ENCODE measurements at places on chromosomes 1 and 21. TPM values are rescaled to one million over a fixed set of nuclear protein-coding genes. Genes with fewer than 3 reads are reported as not detected.

The TTC34 gene
- 0.17 TPM for total RNA-seq

The AGBL4 gene
- total RNA-seq = not detected

The TAS1R1 gene
- 0.09 TPM for total RNA-seq

The RCSD1 gene
- 4.0 TPM for total RNA-seq

The LCE2A gene
- total RNA-seq = not detected

The EXO1 gene
- 3.3 TPM for total RNA-seq

The STIL gene
- total RNA-seq = 8.0 TPM

The NUAK2 gene
- 11.8 TPM for total RNA-seq

The KCNA2 gene
- total RNA-seq = not detected

The ACTL8 gene
- total RNA-seq = not detected

The TSPAN1 gene
- 155 TPM for total RNA-seq

The HMGN2 gene
- total RNA-seq = 207 TPM

The PTAFR gene
- 1.8 TPM for total RNA-seq

The CD5L gene
- total RNA-seq = not detected

The POLR3GL gene
- 14.5 TPM for total RNA-seq

The C1orf94 gene
- not detected for total RNA-seq

The TNFRSF18 gene
- total RNA-seq = 0.67 TPM

The SPATA45 gene
- total RNA-seq = not detected

The LCE2B gene
- not detected for total RNA-seq

The EFHD2 gene
- 37.1 TPM for total RNA-seq

The WDR64 gene
- total RNA-seq = not detected

The PRKCZ gene
- total RNA-seq = 42.2 TPM

The ERI3 gene
- 59.3 TPM for total RNA-seq

The OR6Y1 gene
- total RNA-seq = not detected

The SPRR5 gene
- total RNA-seq = 0.78 TPM

The RAB42 gene
- not detected for total RNA-seq

The CD55 gene
- total RNA-seq = 35.2 TPM

The INKA2 gene
- 4.2 TPM for total RNA-seq

The MFSD2A gene
- total RNA-seq = 14.3 TPM

The KLF17 gene
- not detected for total RNA-seq

The CFHR1 gene
- not detected for total RNA-seq

The EXTL1 gene
- 6.8 TPM for total RNA-seq

The MROH7 gene
- not detected for total RNA-seq

The SERTAD4 gene
- total RNA-seq = 4.8 TPM

The CFHR2 gene
- not detected for total RNA-seq

The SPRR3 gene
- total RNA-seq = not detected

The KCNA3 gene
- not detected for total RNA-seq

The HOOK1 gene
- total RNA-seq = 3.8 TPM

The PRMT6 gene
- 17.7 TPM for total RNA-seq

The RBM11 gene
- total RNA-seq = 2.0 TPM

The KCTD3 gene
- total RNA-seq = 31.7 TPM

The KCNK2 gene
- not detected for total RNA-seq

The WNT3A gene
- total RNA-seq = not detected

The FCGR2B gene
- not detected for total RNA-seq

The FCAMR gene
- total RNA-seq = not detected

The KAZN gene
- 17.6 TPM for total RNA-seq

The SPTA1 gene
- not detected for total RNA-seq

The PADI6 gene
- not detected for total RNA-seq

The PBX1 gene
- 10.2 TPM for total RNA-seq

The ADORA1 gene
- total RNA-seq = 1.7 TPM

The SPRR1A gene
- not detected for total RNA-seq

The PTGER3 gene
- not detected for total RNA-seq

The KCNAB2 gene
- 4.8 TPM for total RNA-seq

The FMOD gene
- not detected for total RNA-seq

The STRIP1 gene
- total RNA-seq = 39.1 TPM

The FAM72C gene
- total RNA-seq = not detected

The TNNT2 gene
- total RNA-seq = 0.83 TPM

The S100A9 gene
- total RNA-seq = 606 TPM

The TBX15 gene
- total RNA-seq = not detected

Measured in mammary epithelial cell (primary cell).